SK-N-SH (cell line): ENCODE measurements at places on chromosomes 12 and 14. TPM values are rescaled to one million over a fixed set of nuclear protein-coding genes. Genes with fewer than 3 reads are reported as not detected.

The EPYC gene
- polyA plus RNA-seq: not detected in 2 replicates

The LTB4R gene
- polyA plus RNA-seq: 11.9 and 14.0 TPM in 2 replicates

The GUCY2C gene
- polyA plus RNA-seq: not detected in 2 replicates

The GPRC5A gene
- polyA plus RNA-seq: 12.7 and 16.1 TPM in 2 replicates

The DDN gene
- polyA plus RNA-seq: 0.20 and 0.24 TPM in 2 replicates

The LRRC43 gene
- polyA plus RNA-seq: 0.94 and 1.4 TPM in 2 replicates

The MYL2 gene
- polyA plus RNA-seq: not detected in 2 replicates

The RASSF8 gene
- 15.3 and 17.9 TPM in 2 replicates for polyA plus RNA-seq

The LRP6 gene
- polyA plus RNA-seq: 13.7 and 15.3 TPM in 2 replicates

The KRT73 gene
- not detected in 2 replicates for polyA plus RNA-seq

The LUM gene
- 30.6 and 50.2 TPM in 2 replicates for polyA plus RNA-seq

The SELPLG gene
- 2.8 and 3.2 TPM in 2 replicates for polyA plus RNA-seq
